ENCODE measurements at places on chromosomes 5 and 9.

GRCh38 chr5:6483880-6484382 is 35.3 kb downstream of the UBE2QL1 start:
- no peak for DNase-seq

GRCh38 chr9:92655896-92656536 is 13.9 kb downstream of the IPPK start:
- no peak for DNase-seq

- DNase-seq, result no peak
Measured at GRCh38 chr5:151357792-151358191, 10.4 kb upstream of the SLC36A2 start.

DNA sequence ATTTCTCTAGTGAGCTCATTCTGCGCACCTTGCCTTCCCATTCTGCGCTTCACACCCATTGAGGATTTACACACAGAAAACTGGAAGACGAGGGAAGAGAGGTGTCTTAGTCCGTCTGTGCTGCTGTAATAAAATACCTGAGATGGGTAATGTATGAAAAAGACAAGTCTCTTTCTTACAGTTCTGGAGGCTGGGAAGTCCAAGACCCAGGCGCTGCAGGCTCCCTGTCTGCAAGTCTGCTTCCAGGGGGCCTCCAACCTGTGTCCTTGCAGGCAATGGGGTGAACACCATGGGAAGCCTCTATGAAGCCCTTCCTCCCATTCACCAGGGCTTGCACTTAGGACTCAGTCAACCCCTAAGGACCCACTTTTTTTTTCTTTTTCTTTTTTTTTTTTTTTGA is 245.0 kb downstream of the AUH start:
- no peak for DNase-seq

DNA sequence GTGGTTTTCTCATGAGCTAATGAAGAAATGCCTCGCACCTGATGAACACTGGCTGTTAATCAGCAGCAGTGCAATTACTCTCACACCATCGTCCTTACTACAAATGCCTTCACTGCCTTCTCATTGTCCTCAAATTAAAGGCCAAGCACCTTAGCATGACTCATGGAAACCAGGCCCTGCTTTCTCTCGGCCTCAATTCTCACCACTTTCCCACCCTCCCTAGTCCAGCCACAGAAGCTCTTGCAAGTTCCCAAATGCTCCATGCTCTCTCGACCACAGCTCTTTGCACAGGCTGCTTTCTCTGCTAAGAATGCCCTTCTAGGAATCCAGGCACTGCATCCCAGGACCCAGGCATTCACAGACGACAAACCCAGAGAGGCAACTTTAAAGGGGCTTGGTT is 94.6 kb upstream of the KLF4 start:
- DNase-seq, result no peak

GRCh38 chr9:131620764-131621520 is 75.6 kb downstream of the PRRT1B start:
- no peak for DNase-seq

DNA sequence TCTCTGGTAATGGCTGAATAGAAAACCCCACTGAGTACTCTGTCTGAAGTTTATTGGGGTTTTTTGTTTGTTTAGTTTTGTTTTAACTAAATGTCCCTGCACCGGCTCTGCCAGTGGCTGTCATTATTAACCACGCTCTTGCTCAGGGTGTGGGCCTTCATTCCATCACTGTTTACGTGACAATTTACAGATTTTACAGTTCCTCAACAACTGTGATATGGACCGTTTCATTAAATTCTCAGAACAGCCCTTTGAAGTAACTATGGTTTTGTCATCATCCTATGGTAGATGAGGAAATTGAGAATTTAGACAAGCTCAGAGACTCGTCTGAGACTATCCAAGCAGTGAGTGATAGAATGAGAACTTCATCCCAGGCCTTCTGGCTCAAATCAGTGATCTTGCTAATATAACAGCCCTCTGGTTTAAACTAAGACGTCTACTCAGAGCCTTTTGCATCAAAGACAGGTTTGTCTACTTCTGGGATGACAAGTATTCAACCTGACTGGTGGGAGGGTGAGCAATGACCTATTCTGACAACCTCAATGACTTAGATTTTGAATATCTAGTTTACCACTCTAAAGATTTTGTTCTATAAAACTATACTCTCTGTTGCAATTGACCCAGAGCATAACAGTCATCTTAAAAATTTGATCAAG is 77.3 kb upstream of the MAP3K1 start:
- no peak for DNase-seq

GRCh38 chr5:37553720-37554404 is 174.7 kb downstream of the WDR70 start:
- no peak for DNase-seq

GRCh38 chr9:92671323-92671722 is 1.4 kb upstream of the IPPK start:
- no peak for DNase-seq

DNA sequence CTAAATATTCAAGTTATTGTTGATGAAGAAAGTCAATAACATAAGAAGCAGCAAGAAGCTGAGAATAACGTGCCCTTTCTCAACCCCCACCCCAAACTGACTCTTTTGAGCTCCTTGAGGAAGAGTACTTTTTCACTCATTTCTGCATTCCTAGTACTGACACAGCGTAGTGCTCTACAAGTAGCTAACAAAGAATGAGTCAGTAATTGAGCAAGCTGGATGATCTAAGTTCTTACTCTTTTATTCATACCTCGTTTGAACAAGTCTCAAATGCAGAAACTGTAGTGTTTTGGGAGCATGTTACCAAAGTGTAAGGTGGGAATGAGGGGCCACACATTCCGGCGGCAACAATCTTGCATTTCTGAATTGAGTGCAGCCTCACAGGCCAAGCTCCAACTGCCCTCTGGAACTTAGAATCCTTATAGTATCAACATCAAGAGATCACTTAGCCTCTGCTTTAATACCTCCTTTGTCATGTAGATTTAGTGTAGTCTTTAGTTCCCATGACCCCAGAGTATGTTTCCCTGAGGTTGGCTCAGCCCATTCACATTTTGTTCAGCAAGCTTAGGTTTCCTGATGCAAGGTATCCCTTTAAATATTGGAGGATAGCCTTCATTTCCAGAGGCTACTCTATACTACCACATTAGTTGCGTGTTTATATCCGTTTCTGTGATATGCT is 152.0 kb downstream of the PRR16 start:
- DNase-seq, result no peak

DNA sequence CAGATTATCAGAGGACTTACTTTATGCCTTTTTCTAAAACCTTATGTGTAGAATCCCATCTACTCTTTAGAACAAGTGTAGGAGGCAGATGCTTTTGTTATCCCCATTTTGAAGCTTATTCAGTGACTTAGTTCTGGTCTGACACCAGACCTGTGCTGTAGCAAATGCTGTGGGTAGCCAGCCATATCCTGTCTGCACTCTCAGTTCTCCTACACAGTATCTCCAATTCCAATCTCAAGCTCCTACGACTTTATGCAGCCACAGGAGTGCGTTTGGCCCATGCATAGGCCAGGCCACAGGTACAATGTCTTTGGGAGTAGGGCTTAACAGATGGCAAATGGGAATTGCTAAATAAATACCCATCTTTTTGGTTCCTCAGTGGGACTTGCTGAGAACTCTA is 292.6 kb downstream of the MCTP1 start:
- DNase-seq, result no peak

DNA sequence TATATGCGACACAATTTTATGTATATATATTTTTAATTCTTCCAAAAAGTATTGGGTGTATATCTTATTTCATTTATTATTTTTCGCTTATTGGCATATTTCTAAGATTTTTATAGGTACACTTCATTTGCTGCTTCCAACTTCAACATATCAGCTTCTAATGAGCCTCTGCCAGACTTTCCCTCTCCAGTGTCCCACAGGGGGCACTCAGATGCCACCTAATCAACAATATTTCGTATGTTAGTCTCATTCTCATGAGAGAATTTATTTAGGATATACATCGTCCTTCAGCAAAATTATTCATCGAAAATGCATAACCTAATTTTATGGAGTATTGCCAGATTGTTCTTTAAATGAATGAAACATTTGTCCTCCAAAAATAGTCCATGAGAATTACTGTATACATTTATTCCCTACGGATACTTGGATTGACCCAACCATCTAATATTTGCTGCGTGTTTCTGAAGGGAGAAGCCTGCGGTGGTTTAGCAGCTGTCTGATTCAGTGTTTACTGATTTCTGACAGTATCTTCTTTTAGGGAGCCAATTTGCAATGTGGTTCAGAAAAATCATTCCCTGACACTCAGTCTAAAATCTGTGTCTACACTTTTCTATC is 100.6 kb upstream of the SELENOP start:
- DNase-seq, result peak; percentile 23

- DNase-seq, result no peak
Measured at GRCh38 chr9:96779089-96779488, 1.2 kb upstream of the ZNF510 start.

DNA sequence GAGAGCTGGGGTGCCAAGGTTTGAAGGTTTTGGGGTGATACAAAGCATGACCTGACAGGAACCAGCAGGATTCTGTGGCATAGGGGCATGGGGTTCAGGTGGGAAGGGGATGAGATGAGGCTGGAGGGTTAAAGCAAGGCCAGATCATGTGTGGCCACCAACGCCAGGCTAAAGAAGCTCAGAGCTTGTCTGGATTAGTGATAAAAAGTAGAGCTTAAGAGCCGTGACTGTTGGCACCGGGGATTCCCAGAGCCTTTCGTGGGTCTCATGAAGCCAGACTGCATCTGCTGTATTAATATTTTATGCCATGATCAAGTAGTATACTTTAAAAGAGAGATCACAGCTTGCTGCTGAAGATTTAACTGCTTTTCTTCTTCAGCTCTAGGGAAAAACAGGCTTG is 8.5 kb upstream of the GSN start:
- no peak for DNase-seq

DNA sequence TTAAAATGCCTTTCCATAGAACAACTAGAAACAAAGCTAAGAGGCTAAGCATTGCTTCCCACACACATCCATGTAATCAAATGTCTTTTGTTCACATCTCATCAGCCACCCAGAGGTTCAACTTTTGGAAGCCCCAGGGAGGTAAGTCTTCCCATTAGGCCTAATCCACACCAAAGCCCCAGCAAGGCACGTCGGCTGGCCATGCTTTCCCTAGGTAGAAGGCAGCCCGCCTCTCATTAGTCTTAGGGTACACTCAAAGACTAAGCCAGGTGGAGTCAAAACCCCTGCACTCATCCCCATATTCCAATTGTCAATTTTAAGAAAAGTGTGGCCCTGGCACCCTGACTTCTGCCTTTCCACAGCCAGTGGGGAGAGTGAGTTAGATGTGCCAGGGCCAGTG is 87.9 kb downstream of the ATPSCKMT start:
- no peak for DNase-seq

- DNase-seq, result no peak
Measured at GRCh38 chr5:170662966-170663365, 120.6 kb upstream of the GABRP start.

DNA sequence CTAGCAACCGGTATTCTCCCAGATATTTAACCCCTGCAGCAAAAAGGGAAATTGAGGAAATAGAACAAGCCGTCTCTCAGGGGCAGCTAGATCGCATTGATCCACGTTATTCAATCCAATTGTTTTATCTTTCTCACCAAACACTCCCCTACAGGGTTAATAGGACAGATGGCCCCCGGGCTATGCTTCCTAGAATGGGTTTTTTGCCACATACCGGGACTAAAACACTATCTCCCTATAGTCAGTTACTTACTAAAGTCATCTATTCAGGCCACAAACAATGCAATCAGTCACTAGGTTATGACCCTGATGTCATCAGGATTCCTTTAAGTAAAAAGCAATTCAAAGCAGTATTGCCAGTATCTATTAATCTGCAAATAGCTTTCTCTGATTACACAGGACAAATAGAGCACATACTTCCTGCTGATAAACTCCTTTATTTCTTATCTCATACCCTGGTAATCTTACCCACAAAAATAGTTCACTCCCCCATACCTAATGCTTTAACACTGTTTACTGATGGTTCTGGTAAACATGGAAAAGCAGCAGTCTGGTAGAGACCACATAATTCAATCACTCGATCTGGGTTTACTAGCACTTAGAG is 159.0 kb downstream of the CPLANE1 start:
- DNase-seq, result no peak

DNA sequence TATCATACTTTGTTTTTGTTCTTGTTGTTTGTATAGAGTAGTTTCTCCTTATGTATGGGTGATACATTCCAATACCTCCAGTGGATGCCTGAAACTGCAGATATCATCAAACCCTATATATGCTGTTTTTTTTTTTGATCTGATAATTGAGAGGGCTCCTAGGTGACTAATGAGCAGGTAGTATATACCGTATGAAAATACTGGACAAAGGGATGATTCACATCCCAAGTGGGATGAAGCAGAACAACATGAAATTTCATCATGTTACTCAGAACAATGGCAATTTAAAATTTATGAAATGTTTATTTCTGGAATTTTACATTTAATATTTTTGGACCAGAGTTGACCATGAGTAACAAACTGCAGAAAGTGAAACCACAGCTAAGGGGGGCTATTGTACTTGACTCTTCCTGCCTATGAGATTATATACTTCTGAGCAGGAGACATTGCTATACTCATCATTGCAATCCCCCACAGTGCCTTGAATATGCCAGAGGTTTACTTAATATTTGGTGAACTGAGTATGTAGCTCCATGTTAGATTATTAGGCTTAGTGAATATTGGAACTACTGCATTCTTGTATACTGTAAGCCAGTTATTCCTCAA is 258.7 kb upstream of the FBXL7 start:
- no peak for DNase-seq

DNA sequence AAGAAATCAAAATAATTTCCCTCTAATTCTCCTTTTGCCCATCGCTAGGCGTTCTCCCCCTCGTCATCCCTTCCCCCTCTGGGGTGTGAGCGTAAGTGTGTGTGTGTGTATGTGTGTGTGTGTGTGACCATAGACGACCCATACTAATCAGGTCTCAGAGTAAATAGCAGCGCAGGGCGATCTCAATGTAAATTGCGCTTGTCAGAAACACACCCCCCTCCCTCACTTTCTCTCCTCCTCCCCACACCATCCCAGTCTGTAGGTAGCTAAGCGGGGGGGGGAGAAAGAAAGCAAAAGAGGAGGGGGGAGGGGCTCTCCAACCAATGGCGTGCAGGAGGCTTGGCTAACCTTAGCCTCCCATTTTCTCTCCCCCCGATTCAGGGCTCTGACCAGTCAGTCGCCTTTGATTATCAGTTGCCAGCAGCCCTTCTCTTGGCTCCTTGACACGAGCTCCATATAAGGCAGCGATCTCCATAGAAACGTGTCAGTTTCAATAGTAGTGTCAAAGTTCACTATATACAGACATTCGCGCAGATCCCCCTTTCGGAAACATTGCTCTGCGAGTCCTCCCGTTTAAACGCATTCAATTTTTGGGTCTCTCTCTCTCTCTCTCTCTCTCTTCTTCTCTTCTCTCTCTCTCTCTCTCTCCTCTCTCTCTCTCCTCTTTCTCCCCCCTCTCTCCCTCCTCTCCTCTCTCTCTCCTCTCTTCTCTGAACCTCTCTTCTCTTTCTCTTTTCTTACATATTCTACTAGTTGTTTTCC is at the start of gene NR2F1:
NR2F1 (plus strand) TSS at position 546 of the 762 bp plus-strand sequence. CDS start 1,802 bp downstream, outside the sequence.
- no peak for DNase-seq

GRCh38 chr9:27701587-27701986 is 128.3 kb upstream of the C9orf72 start:
- no peak for DNase-seq

- no peak for DNase-seq
Measured at GRCh38 chr9:3827175-3827574, 301.4 kb upstream of the RFX3 start.

- no peak for DNase-seq
Measured at GRCh38 chr5:68780299-68780955, 313.4 kb upstream of the SLC30A5 start.

All from activated T-cell treated with anti-CD3 and anti-CD28 coated beads for 24 hours (primary cell).